ENCODE measurements at places on chromosomes 2 and 18. TPM values are rescaled to one million over a fixed set of nuclear protein-coding genes. Genes with fewer than 3 reads are reported as not detected.
A peak's percentile ranks its signal among the peaks of the same experiment; 100 is the strongest.

Gene ZNF385B
- not detected for total RNA-seq

GRCh38 chr2:37982147-37982582 is 57.1 kb downstream of the RMDN2 start:
- peaks cover 6% of the 10 kb centered on the region for H3K4me1 ChIP-seq
- no peaks in the 10 kb centered on the region for H3K36me3 ChIP-seq
- no peak overlapping the region for H3K4me3 ChIP-seq
- DNase-seq = peak; percentile 33

GRCh38 chr2:227655454-227655853 is 11.2 kb upstream of the SCYGR5 start:
- peak; percentile 87 for DNase-seq
- H3K36me3 ChIP-seq = no peaks in the 10 kb centered on the region
- H3K27me3 ChIP-seq = no peaks in the 10 kb centered on the region
- H3K4me1 ChIP-seq = peaks cover 31% of the 10 kb centered on the region

GRCh38 chr18:63586966-63587365 is at the start of gene SERPINB13:
SERPINB13 (plus strand) TSS chr18:63587343; CDS start chr18:63588668, 1,325 bp downstream.
- H3K27me3 ChIP-seq = no peaks in the 10 kb centered on the region
- H3K4me1 ChIP-seq = peaks cover 24% of the 10 kb centered on the region
- H3K36me3 ChIP-seq = peaks cover 5% of the 10 kb centered on the region
- no peak within 1 kb of the TSS for H3K27ac ChIP-seq

DNA sequence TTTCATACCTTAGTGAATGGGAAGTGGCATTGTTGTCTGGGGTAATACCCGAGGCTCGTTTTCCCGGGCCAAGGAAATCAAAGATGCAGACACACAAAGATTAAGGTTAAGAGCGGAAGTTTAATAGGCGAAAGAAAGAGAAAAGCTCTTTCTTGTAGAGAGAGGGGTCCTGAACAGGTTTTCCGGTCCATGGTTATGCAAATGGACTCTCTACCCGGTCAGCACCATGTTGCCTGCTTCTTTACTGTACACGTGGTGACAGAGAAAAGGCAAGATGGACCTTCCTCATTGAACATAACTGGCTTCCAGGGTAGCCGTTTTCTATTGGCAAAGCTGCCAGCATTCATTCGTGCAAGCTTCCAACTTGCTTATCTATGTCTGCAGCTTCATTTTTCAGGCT is 2063.5 kb downstream of the SUCLG1 start:
- H3K36me3 ChIP-seq = no peaks in the 10 kb centered on the region
- no peak for DNase-seq
- no peak overlapping the region for H3K27ac ChIP-seq
- H3K4me3 ChIP-seq = no peak overlapping the region
- no peaks in the 10 kb centered on the region for H3K27me3 ChIP-seq

DNA sequence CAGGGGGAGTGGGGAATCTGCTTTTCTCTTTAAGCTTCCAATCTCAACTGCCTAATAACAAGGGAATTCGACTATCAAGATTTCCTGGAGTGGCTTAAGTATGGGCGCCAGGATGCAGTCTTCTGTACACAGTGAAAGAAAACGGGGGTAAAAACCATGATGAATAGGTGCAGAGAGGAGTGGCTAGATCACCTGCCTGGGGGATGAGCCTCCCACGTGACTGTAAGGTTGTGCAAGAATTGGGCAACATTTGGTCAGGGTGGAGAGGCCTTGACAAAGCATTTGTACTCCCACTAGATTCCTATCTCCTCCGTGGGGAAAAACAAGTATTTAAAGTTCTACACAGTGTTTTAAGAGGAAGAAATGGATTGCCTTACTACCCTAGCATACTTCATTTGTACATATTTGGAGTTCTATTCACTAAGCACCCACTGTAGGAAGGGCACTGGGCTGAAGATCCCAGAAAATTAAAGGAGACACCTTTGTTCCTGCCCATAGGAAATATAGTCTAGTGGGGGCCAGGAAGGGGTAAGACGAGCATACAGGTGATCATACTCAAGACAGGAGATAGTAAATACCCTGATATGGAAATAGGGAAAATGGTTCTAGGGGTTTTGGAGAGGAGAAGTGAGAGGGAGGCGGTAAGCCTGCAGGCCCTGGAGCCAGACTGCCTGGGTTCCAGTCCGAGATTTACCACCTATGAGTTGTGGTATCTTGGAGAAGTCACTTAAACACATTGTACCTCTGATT is 29.2 kb downstream of the EPAS1 start:
- peaks cover 91% of the 10 kb centered on the region for H3K4me1 ChIP-seq
- DNase-seq = no peak
- no peak overlapping the region for H3K4me3 ChIP-seq
- H3K27me3 ChIP-seq = peaks cover 2% of the 10 kb centered on the region
- H3K36me3 ChIP-seq = no peaks in the 10 kb centered on the region
- peak overlapping the region; percentile 11 for H3K27ac ChIP-seq

DNA sequence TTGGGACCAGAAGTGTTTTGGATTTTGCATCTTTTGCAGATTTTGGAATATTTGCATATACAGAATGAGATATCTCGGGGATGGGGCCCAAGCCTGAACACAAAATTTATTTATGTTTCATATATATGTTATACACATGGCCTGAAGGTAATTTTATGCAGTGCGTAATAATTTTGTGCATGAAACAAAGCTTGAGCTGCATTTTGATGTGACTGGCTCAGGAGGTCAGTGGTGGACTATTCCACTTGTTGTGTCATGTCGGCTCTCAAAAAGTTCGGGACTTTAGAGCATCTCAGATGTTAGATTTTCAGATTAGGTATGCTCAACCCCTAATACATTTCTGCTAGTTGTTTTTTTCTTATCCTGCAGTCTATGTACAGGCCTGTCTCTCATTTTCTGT is 145.4 kb downstream of the FAM210A start:
- no peak overlapping the region for H3K4me3 ChIP-seq
- H3K27me3 ChIP-seq = peaks cover 13% of the 10 kb centered on the region
- no peak overlapping the region for H3K27ac ChIP-seq
- peaks cover 12% of the 10 kb centered on the region for H3K4me1 ChIP-seq
- H3K36me3 ChIP-seq = no peaks in the 10 kb centered on the region
- DNase-seq = no peak

Data from HFFc6 (cell line).